Lung microvascular endothelial cell (primary cell): ENCODE measurements at places on chromosomes 7 and 10. TPM values are rescaled to one million over a fixed set of nuclear protein-coding genes. Genes with fewer than 3 reads are reported as not detected.
A peak's percentile ranks its signal among the peaks of the same experiment; 100 is the strongest.

The PLAU gene
- 1.6 and 12.4 TPM in 2 replicates for total RNA-seq

The GIMAP7 gene
- total RNA-seq, result 44.2 and 104 TPM in 2 replicates

- no peak for DNase-seq
Measured at GRCh38 chr10:102451105-102451969, at the start of gene C10orf95. C10orf95 (minus strand) TSS chr10:102451543; CDS start chr10:102451093, 450 bp downstream.

The CYP26C1 gene
- 0.44 and 1.6 TPM in 2 replicates for total RNA-seq

DNA sequence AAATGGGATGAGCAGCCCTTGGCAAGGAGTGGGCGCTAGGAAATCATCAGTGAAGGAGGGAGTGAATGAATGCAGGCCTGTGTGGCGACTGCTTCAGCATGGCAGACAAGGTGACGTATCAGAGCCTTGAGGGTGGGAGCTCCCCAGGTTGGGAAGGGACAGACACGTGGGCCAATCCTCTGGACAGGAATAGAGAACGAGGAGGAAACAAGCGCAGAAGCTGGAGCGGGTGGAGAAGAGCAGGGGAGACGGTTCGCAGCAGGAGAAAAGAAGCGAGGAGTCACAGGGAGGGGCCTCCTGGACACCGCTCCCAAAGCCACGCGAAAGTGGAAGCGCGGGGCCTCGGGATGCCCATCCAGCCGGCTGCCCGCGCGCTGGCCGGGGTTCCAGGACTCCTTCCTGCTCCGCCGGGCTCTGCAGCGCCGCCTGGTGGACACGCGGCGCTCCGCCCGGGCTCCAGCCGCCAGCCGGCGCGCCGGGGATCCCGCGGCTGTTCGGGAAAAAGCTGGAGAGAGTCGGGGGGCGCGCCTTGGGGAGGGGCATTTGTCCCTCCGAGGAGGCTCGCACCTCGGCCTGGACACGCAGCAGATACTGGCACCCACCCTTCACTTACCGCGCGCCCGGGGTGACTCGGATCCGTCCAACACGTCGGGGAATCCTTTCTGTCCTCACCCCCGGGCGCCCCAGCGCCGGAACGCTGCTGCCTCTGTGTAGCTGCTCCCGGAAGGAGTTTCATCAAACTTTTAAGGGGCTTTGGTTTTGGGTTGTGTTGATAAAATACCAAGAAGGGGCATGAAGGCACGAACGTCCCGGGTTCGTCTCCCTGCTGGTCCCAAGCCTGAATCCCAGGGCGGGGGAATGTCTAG is 6.3 kb downstream of the ZNF503 start:
- peak; percentile 46 for DNase-seq

DNA sequence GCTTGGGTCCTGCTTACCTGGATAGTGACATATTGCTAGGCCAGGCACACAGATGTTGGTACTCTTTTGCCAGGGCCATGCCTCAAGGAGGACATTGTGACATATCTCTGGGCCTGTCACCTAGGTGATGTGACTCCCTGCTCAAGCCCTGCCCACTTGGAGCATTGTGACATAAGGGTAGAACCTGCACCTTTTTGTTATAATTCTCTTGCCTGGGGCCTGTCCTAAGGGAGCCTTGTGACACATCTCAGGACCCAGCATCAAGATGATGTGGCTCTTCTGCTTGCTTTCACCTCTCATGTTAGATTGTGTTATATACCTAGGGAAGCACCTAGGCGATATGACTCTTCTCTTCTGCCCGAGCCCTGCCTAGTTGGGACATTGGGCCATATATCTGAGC is 57.4 kb downstream of the ZNF736 start:
- no peak for DNase-seq

The MYPN gene
- not detected in 2 replicates for total RNA-seq

DNA sequence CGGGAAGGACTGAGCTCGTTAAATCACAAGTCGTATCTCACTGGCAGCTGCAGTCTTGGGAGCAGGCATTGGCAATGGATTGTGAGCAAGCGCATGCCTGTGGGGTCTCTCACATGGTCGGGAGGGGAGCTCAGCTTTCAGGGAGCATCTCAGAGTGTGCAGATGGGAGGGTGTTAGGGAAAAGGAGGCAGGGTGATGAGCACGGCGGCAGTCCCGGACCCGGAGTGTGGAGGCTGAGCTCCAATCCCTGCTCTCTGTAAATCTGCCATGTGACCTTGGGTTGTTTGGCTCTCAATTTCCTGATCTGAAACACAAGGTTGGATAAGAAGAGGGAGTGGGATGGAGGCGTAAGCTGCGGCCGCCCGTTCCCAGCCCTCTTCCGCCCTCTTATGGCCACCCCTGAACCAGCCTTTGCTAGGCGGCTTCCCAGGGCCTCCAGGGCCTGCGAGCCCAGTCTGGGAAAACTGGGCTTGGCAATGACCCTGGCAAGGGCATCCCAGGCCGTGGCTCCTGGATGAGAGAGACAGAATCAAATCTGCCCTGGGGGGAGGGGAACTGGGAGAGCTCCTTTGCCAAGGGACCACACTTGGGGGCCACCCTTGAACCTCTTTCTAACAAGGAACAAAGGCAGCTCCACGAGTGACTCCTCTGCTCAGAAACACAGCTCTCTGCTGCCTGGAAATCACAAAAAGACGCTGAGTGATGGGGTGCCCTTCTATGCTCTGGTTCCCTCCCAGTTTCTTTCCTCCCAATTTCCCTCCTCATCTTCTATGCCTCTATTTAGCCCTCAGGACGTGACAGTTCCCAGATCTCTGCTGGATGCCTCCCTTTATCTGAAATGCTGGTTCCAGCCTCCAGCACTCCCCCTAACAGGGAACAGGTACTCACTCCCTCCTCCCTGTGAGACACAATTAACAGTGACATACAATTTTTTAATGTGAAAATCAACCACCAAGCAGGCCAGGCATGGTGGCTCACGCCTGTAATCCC is 41.7 kb upstream of the LOXL4 start:
- peak; percentile 76 for DNase-seq

The IDI2 gene
- not detected in 2 replicates for total RNA-seq

- no peak for DNase-seq
Measured at GRCh38 chr7:99359465-99360154, 14.9 kb upstream of the ARPC1B start.

The CACNB2 gene
- total RNA-seq, result not detected in 2 replicates

The CALY gene
- 0.22 TPM in 1 of 2 replicates, not detected in the other for total RNA-seq

DNA sequence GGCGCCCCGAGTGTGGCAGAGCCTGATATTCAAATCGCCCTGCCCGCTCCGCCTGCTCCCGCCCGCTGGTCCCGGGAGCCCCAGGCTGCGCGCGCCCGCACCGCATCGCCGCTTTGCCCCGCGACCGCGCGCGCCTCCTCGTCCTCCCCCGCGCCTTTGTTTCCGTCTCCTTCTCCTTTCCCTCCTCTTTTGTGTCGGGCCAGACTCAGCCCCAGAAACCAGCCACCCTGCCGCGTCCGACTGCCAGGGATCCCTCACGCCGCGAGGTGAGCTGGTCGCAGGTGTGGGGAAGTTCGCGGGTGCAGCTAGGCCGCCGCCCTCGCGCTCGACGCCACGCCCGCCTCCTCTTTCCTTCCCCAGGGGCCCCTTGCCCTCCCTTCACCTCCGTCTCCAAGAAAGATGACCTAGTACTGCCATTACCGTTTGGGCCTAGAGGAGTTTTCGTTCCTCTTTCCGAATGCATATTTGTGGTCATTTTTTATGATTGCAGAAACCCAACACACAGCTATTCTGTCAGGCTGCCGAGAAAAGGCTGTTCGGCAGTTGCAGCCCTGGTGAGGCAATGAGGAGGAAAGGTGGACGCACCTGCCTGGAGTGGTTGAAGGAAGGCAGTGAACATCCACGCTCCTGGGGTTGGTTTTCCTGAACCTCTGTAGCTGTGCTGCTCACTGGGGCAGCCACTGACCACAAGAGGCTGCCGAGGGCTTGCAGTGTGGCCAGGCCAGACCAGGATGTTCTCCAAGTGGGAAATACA is 107.3 kb downstream of the SNX10 start:
- DNase-seq, result peak; percentile 59

DNA sequence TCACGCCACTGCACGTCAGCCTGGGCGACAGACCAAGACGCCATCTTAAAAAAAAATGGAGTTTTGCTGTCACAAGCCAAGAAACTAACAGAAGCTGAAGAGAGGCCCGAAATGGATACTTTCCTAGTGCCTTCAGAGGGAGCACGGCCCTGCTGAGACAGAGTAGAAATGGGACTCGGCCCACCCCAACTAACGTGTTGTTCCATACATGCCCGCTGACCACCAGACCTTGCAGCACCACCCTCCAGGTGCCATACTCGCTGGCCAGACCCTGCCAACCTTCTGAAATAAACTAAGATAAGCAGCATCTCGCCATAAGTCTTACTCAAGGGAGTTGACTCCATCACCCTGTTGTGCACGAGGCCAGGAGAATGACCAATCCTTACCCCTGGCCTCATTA is 29.5 kb upstream of the TUBB8 start:
- DNase-seq, result no peak

- peak; percentile 78 for DNase-seq
Measured at GRCh38 chr10:31186225-31187000, 132.6 kb upstream of the ZEB1 start.

GRCh38 chr10:288316-289200 is 153.3 kb downstream of the ZMYND11 start:
- no peak for DNase-seq

The GBX1 gene
- not detected in 2 replicates for total RNA-seq

GRCh38 chr7:28466341-28466740 is 54.0 kb downstream of the CREB5 start:
- no peak for DNase-seq

The C10orf67 gene
- not detected in 2 replicates for total RNA-seq

DNA sequence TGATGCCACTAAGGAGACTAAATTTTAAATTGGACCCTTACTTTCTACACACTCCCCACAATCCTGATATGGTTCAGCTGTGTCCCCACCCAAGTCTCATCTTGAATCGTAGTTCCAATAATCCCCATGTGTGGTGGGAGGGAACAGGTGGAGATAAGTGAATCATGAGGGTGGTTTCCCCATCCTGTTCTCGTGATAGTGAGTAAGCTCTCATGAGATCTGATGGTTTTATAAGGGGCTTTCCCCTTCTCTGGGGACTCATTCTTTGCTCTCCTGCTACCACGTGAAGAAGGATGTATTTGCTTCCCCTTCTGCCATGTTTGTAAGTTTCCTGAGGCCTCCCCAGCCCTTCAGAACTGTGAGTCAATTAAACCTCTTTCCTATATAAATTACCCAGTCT is 18.4 kb upstream of the BET1 start:
- DNase-seq, result no peak

DNA sequence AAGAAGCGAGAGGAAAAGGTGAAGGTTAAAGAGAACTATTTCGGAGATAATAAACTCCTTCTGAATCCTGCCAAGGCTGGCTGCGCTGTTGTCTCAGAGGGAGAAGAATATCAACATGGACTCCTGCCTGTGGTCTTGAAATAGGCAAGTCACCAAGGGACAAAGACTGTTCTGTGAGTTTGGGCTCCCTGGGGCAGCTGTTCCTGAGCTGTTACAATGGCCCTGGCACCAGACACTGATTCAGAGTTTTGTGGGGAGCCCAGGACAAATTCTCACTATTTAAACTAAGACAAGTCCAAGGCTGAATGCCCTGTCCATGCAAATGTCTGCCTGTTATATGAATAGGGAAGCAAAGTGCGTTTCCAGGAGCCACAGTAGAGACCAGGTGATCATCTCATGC is 81.4 kb downstream of the PRPF18 start:
- no peak for DNase-seq

- DNase-seq, result no peak
Measured at GRCh38 chr7:72336382-72336631, 75.8 kb downstream of the CALN1 start.

The FXYD4 gene
- not detected in 2 replicates for total RNA-seq

The ACTA2 gene
- total RNA-seq, result 3.2 and 12.0 TPM in 2 replicates

- no peak for DNase-seq
Measured at GRCh38 chr7:155255621-155256020, 42.1 kb upstream of the INSIG1 start.

The CLEC2L gene
- total RNA-seq, result not detected in 2 replicates

DNA sequence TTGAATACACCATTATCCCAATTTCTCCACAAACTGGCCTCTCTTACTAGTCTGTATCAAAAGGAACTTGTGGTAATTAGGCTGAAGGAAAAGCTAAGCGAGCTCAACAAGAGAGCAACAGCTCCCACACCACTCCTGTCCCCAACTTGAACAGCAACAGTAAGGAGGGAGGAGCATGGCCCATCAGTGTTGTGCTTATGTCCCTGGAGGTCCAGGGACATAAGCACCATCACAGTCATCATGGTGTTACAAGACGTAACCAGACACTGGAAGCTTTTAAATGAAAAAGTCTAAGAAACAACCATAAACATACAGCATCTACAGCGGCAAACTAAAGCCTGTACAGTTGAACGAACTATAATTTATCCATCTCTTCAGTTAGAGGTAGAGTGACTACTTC is 989 bp downstream of the ERLIN1 start:
- DNase-seq, result peak; percentile 33
